COR-L47 (cell line): ENCODE measurements at places on chromosomes 4 and X.
A peak's percentile ranks its signal among the peaks of the same experiment; 100 is the strongest.

DNA sequence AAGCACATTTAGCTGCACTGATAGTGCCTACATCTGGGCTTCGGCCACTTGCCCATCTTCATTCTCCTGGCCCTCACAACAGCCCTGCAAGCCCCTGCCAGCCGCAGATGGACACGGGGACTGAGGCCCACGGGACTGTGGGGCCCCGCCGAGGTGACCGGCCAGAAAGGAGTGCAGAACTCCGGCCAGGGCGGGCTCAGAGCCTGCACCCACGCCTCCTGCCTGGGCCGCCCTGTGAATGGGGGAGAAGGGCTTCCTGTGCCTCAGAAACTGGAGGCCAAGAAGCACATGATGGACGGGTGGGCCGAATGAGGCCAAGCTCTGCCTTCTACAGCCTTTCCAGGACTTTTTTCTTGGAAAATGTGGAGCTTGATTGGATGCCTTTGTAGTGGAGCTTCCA is 35.7 kb upstream of the HGFAC start:
- DNase-seq, result no peak

DNA sequence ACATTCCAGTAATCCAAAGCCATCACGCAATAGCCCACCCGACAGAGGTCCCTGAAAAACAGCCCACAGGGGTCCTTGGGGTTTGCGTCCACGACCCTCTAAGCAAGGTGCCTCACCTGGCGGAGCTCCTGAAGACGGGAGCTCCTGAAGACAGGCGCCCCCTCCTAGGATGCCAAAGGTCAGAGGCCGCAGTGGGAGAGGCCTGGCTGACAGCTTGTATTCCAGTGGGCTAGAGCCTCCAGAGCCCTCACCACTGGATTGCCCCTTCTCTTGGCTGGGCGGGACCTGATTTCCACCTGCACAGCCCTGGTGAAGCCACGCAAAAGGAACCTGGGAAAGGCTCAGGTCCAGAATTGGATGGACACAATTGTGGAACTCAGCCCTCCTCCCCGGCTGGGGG is 29.7 kb upstream of the WFS1 start:
- DNase-seq, result no peak

- peak; percentile 91 for DNase-seq
These were observed 30.8 kb downstream of the BLOC1S4 start for GRCh38 chr4:6746721-6747293.

GRCh38 chr4:79107014-79107413 is 167.8 kb upstream of the PAQR3 start:
- DNase-seq, result no peak

- no peak for DNase-seq
These were observed 28.8 kb upstream of the SCOC start for GRCh38 chr4:140344621-140345020.

DNA sequence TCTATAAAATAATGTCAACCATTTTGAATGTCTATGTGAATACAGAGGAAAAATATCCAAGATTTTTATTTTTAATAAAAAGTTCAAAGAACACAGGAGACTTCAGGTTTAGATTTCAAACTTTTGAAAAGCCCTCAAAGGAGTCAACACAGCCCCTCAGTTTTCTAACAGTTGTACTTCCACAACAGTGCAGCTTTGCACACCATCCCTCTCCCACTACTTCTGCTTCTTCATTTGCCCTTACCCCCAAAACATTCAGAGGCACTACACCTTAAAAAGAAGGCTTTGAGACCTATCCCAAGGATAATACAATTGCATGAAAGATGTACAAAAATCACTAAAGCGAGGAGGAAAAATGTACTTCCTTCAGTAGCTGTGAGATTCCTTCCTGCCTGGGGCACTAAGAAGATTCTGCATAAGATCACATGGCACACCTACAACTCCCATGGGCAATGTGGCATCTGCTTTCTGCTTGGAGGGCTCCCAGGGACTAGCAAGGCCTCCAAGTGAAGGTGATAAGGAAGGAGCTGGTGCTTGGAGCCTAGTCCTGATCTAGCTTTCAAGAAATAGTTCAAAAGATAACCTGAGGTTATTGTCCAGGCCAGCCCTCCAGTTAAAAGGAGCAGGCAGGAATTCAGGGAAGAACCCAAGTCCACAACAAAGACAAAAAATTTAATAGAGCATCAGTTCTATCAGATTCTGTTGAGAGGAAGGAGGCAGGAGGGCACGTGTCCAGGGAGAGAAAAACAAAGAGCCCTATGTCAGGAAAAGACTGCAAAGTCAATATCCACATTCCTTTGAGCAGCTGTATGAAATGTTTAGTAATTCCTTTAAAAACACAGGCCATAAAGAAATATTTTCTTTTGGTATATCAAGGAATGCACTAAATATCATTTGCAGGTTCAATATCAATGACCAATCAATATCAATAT is 19.1 kb downstream of the ARAP2 start:
- DNase-seq, result no peak

GRCh38 chr4:3827616-3828492 is 61.7 kb downstream of the ADRA2C start:
- peak; percentile 72 for DNase-seq

DNA sequence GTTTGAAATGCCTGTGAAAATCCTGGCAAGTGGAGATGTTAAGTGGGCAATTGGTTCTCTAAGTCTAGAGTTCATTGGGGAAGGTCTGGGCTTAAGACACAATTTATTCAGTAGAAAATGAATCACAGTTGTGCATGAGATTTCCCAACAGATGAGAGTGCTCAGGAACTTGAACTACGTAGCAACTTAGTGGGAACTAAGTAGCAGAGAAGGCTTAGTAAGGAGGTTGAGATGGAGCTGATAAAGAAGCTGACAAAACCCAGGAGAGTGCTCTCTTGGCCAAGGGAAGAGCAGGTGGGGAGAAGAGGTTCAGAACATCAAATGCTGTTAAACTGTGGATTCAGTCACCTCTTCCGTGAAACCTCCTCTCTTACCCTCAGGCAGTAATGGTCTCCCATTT is 33.0 kb downstream of the AFF1 start:
- no peak for DNase-seq

DNA sequence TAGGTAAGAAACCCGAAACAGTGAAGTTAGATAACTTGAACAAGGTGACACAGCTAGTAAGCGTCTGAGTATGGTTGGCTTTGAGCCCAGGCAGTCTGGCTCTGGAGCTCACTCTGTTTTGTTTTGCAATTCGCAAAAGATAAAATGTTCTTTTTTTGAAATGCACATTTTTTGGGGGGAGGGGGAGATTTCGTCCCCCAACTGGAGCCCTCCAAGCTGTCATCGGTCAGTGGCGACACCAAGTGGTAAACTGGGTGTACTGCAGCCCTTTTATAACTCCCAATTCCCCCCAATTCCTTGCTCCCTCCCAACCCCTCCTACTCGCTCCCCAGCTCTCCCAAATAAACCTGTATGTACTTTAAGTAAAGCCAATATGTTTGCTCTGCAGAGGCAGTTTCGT is 2.8 kb upstream of the CLCN5 start:
- no peak for DNase-seq

GRCh38 chr4:8010618-8011017 is 71.0 kb upstream of the AFAP1 start:
- DNase-seq, result peak; percentile 99

GRCh38 chr4:41358647-41359421 is 102.1 kb downstream of the UCHL1 start:
- DNase-seq, result no peak

GRCh38 chrX:70769659-70770227 is 138.8 kb downstream of the TEX11 start:
- DNase-seq, result no peak

- no peak for DNase-seq
These were observed 87.2 kb downstream of the IL13RA2 start for GRCh38 chrX:114930227-114930626.

DNA sequence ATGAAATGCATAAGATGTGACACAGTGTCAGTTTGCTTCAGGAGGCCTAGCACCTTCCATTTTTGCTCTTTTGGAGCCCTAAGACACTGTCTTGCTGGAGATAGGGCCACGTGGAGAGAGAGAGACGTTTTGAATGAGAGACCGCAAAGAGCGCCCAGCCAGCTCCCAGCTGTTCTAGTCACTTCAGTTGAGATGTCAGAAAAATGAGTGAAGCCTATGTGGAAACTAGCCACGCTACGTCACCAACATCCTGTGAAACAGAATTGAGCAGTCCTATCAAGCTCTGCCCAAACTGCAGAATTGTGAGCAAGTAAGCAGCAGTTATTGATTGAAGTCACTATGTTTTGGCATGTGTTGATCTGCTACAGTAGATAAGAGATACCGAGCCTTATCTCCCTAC is 13.1 kb downstream of the GPR82 start:
- DNase-seq, result no peak
